ENCODE measurements at places on chromosomes 13 and 19.
A peak's percentile ranks its signal among the peaks of the same experiment; 100 is the strongest.

GRCh38 chr19:39167461-39168257 lies 29.1 kb upstream of the NCCRP1 start:
- DNase-seq: no peak

GRCh38 chr13:97258801-97259200 lies 36.7 kb downstream of the MBNL2 start:
- peak; percentile 44 for DNase-seq

DNA sequence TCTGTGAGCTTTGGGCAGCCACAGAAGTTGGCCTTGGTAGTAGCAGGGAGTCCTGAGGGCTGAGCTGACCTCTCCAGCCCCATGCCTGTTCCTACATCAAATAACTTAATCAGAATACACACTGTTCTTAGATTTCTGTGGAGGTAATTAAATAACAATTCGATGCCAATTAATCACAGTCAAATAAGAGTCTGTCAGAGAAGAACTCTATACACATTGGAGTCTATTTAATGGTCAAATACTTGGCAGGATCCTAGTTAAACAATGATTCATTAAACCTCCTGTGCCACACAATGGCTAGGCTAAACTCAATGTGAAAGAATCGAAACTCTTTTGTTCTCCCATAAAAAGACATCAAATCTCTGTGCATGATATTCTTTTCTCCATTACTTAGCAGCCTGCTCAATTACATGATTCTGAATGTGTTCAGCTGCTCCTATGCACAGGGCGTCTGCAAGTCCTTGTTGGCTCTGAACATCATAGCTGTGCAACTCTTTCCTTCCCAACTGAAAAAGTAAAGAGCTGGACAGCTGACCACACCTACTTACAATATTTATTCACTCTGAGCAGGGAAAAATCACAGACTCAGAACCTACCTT lies 173.1 kb downstream of the ABCC4 start:
- DNase-seq: peak; percentile 54

- DNase-seq: peak; percentile 58
Measured at GRCh38 chr13:97058926-97059325, 64.7 kb upstream of the OXGR1 start.

- DNase-seq: no peak
Measured at GRCh38 chr19:47037766-47038165, 10.7 kb downstream of the TMEM160 start.

- peak; percentile 54 for DNase-seq
Measured at GRCh38 chr13:50130123-50130946, 115.1 kb downstream of the KCNRG start.

GRCh38 chr13:43019811-43020210 lies 3.6 kb upstream of the DNAJC15 start:
- no peak for DNase-seq

DNA sequence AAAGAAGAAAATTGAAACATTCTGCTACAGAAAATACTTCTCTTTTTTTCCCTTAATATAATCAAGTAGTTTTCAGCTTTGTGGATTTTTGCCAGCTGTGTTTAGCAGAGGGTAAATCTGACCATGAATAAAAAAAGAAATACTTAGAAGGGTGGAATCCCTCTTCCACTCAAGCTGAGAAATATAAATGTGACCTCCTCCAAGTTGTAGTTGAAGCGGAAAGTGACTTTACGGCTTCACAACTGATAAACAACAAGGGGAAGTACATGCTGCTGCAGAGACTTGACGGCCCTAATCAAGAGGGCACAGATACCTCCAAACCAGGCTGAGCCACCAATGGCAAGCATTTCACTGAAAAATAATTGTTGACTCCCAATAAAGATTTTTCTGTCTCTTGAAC lies 785.0 kb downstream of the SLITRK5 start:
- DNase-seq: no peak

DNA sequence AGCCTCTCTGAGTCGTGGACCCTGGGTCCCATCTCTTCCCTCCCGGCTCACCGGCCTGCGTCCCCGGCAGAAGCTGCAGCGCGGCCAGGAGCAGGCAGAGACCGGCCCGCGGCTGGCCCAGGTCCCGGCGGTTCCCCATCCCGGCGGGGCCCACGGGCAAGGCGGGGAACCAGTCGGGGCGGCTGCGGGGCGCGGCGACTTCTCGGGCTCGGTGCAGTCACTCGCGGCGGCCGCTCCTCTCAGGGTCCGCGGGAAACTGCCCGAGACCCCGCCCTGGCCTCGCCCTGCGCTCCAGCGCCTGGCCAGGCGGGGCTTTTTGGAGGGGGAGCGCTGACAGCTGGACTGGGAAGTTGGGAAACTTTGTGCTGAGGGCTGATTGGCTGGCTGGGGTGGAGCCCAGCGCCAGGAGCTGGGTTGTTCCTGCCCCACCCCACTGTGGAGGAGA lies at the start of gene COL5A3:
Gene COL5A3 (minus strand): TSS at position 258 of the 445 bp plus-strand sequence. CDS start 119 bp downstream, at position 139.
- DNase-seq: no peak

- DNase-seq: no peak
Measured at GRCh38 chr13:98228661-98229341, 51.7 kb upstream of the RNF113B start.
